ENCODE measurements at places on chromosomes 16 and 17.
A peak's percentile ranks its signal among the peaks of the same experiment; 100 is the strongest.

DNA sequence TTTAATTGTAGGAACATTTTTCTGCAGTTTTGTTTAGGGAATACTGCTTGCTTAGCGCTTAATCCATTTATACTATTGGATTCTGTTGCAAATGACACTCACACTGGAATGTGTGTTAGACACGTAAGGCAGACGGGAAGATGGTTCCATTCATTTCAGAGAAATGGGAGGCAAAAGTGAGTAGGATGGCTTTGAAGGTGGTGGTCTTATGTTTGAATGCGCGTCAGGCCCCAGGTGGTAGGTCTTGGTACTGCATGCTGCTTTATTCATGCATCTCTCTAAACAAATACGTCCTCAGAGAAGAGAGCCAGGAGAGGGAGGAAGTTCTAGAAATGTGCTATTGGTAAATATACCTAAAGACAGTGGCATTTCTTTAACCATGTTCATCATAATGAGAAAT is 997.6 kb upstream of the RBFOX1 start:
- no peak for DNase-seq

- DNase-seq = peak; percentile 37
These were observed 1.3 kb downstream of the ZNF276 start for GRCh38 chr16:89722392-89723278.

GRCh38 chr16:12801511-12802042 is 2.1 kb downstream of the CPPED1 start:
- no peak for DNase-seq

- no peak for DNase-seq
These were observed 48.1 kb downstream of the YWHAE start for GRCh38 chr17:1351971-1352370.

DNA sequence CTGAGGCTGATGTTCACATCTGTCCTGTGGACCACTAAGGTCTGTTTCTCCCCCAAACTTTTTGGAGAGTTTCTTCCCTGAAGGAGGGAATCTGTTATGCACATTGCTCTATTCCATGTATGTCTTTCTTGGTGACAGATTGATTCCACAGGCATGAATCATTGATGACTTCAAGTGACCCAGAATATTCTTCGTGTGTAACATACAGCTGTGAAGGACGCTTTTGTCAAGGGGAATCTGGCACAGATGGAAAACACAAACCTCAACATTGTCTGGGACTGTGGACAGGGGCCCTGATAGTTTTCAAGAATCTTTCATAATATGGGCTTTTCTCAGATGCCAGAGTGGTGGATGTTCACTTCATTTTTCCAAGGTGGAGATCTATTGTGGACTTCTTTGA is 223.1 kb upstream of the MAF start:
- DNase-seq = no peak

Data from head of caudate nucleus (tissue), 42 donors.